ENCODE measurements at places on chromosomes 2 and 18.
A peak's percentile ranks its signal among the peaks of the same experiment; 100 is the strongest.

DNA sequence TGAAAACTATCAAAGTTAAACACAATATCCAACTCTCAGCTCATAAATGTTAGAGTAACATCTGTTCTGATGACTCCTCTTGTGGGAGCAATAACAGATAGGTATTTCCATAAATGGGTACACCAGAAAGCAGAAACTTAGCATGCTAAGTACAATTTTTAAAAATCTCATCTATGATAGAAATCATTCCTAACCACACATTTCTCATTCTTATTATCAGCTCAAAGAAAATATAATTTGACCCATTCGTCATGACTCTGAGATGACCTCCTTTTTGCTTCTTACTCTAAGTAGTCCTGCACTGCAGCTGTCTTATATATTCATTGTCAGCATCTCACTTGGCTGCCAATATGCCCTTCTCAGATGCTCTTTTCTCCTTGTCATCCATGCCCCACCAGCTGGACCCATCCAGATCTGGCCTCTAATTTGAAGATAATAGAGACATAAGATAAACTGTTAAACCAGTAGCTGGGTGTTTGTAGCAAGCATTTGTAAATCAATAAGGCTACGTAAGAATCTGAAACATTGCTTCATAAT is 298.3 kb downstream of the KCNS3 start:
- DNase-seq = no peak

DNA sequence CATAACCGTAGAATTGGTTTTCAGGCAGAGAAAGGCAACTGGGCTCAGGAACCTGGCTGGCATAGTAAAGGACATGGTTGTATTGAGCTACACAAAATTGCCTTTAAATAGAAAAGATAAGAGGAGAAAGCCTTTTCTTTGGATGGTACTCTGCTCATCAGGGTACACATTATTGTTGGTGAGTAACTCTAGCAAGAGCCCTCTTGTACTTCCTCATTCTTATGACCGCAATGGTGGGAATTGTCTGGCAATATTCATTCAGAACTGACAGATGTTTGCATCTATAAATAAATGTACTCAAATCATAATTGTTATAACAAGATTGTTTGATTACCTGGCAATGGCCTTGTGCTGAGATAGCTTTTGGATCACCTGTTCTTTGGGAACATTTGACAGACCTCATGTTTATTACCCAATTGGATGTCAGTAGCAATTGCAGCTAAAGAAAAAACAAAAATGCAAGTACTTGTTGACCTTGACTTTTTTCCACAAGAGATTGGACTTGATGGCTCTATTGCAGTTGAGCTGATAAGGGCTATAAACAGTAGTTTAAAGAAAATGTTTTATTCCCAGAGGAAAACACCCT is 43.9 kb downstream of the MEIS1 start:
- no peak for DNase-seq

DNA sequence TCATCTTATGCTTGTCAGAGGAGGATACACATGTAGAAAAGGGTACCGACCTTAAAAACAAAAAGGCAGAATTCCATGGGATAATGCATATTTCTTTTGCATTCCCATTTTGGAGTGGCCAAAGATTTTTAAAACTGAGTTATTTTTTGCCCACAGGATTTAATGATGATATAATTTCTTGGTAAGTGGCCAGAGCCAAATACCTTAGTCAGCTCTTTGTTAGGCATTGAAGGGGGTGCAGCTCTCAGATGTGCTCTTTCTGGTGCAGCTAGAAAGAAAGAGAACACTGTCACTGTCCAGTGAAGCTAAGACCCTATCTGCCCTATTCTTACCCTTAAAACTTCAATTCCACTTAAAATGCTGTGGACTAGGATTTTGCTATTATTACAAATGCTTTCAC is 10.8 kb downstream of the COQ10B start:
- DNase-seq = no peak

DNA sequence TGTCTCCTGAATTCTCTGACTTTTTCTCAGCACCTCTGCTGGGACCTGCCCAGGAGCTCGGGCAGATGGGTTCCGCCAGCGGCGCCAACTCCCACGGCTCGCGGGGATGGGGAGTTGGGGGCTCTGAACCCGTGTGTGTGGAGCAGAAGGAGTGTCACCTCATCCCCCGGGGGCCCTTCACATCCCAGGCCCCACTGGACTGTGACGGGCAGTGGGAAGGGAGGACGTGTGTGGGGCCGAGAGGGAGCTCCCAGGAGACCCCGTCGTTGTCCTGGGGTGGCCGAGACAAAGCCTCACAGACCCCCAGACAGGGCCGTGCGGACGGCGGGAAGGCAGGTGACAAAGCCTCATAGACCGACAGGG is 130.0 kb upstream of the CTDP1 start:
- DNase-seq = no peak

DNA sequence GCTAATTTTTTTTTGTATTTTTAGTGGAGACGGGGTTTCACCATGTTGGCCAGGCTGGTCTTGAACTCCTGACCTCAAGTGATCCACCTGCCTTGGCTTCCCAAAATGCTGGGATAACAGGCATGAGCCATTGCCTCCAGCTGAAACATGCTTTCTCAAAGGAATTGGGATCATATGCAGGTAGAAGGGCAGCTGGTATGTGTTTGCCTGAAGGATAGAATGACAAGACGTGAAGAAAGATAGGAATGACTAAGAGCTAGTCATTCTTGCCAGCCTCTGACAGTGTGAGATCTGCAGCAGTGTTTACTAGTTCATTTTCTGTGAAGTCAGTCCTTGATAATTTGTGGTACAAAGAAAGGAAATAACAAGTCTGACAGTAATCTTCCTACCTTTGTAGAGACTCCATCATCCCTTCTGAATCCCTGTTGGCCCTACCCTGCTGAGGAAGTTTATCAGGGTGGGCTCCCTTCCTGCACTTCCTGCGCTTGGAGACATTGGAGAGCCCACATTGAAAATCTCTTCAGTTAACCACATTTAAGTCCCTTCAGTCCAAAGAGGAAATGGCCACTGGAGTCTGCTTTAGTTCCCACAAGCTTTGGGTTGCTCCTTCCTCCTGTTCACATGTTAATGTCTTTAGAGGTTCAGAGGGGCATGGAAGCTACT is 14.7 kb downstream of the CFLAR start:
- DNase-seq = peak; percentile 30

DNA sequence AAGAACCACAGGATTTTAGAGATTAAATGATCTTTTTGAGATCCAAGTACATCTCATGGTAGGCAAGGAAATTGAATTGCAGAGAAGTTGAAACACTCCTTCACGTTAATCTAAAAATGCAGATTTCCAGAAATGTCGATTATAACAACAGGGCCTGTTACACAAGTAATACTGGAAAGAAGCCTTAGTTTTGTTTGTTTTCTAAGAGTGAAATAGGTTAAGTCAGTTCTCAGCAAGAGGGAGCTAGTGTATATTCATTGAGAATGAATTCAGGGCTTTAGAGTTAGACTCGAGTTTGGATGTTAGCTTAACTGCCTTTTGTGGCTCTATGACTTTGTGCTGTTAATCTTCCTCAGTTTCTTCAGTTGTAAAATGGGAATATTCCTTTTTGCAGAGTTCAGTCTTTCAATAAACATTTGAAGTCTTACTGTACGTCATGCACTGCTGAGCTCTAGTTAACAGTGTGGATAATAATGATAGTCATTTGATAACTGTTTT is 926 bp downstream of the NDUFV2 start:
- DNase-seq = no peak

DNA sequence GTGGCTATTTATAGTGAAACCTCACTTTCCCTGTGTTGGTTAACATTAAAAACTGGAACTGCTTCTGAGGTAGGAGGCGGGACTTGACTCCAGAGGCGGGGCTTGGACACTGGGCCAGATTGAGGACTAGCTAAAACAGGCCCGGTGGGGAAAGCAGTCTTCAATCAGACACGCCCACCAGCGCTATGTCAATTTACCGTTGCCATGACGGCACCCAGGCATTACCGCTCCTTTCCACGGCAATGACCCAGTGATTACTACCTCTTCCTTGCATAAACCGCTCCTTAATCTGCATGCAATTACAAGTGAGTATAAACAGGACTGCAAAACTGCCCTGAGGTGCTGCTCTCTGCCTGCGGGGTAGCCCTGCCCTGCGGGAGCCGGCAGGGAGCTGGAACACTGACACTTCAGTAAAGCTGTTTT is 35.3 kb downstream of the LRRFIP1 start:
- peak; percentile 15 for DNase-seq

DNA sequence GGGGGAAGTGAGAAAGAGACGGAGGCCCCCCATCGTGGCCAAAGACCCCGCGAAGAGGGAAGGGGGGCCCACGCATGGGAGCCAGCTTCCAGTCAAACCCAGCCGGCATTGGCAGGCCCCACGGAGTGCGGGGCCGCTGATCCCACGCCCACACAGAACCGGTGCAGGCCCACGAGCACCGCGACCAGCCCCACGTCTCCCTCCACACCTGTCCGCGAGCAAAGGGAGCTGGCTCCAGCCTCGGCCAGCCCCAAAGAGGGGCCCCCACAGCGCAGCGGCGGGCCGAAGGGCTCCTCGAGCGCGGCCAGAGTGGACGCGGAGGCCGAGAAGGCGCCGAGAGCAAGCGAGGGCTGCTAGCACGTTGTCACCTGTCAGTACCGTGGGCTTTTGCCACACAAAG is 125.0 kb upstream of the TWIST2 start:
- DNase-seq = no peak

Measured in effector CD4-positive, alpha-beta T cell (primary cell).